Epithelial cell of proximal tubule (primary cell): ENCODE measurements at places on chromosomes 13 and 19.

GRCh38 chr19:4957981-4958380 is 10.9 kb upstream of the KDM4B start:
- no peak for DNase-seq

DNA sequence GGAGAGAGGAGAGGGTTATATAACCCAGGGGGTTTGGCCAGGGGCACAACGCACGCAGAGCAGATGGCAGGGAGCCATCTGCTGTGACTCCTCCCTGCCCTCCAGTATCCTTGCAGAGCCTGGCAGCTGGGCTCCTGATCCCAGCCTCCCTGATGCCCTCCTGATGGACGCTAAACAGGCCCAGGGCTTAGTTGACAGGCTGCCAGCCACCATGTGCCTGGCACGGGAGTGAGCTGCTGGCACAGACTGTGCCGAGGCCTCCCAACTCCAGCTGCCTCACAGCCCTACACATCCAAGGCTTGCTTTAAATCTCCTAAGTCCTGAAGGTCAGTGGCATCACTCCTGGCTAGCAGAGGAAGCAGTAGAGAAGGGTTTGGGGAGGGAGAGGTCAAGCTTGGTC is 16.7 kb downstream of the SYDE1 start:
- DNase-seq = no peak

GRCh38 chr13:106569233-106570095 is 1.5 kb upstream of the ARGLU1 start:
- DNase-seq = no peak

GRCh38 chr19:12794196-12794941 is 3.1 kb downstream of the JUNB start:
- no peak for DNase-seq

- DNase-seq = no peak
These were observed 61.4 kb upstream of the ZNF835 start for GRCh38 chr19:56732976-56733375.
